ENCODE measurements at places on chromosomes 1 and 21. TPM values are rescaled to one million over a fixed set of nuclear protein-coding genes. Genes with fewer than 3 reads are reported as not detected.

LMOD1 gene
- polyA plus RNA-seq: 48.7 TPM

RPF1 gene
- polyA plus RNA-seq: 30.8 TPM

FDPS gene
- 115 TPM for polyA plus RNA-seq

PBX1 gene
- 57.3 TPM for polyA plus RNA-seq

KCNK1 gene
- polyA plus RNA-seq: 1.3 TPM

S100A2 gene
- 2.0 TPM for polyA plus RNA-seq

RNU1-3 gene
- polyA plus RNA-seq: not detected

TNFRSF8 gene
- polyA plus RNA-seq: 0.22 TPM

GRCh38 chr1:97488530-97488929 is 432.3 kb downstream of the DPYD start:
- DNase-seq: no peak

DNA sequence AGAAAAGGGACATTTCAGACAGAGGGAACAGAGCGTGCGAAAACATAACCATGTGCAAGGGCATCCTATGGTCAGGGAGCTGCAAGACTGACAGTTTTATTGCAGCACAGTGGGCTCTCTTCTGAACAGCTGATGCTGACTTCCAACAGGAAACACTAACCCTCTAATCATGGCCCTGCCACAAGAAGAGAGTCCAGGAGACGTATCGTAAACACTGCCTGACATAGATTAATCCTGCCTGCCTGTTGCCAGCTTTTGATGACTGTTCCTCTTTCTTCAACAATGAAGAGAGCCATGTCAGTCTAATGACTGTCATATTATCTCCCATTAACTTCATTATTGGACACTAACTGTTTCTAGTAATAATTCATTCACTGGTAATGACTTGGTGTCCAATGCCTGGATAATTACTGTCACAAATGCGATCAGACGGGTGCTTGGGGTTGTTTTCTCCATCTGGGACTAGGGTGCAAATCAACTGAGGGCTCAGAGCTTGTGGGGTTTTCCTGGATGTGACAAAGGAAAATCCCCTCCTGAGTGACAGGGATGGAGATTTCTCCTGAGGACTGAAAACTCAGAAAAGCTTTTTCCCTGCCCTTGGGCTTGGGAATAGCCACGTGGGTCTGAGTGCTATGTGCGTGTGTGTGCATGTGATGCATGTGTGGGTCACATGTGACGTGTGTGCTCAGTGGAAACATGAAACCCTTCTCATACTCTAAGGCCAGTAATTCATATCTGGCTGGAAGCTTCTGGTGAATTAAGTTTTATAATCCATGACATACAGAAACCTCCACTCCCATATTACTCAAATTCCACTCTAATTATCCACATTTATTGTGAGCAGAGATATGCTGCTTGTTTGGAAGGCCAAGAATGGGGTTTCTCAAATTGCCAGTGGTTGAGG is 144.0 kb upstream of the PLXNA2 start:
- no peak for DNase-seq

DNA sequence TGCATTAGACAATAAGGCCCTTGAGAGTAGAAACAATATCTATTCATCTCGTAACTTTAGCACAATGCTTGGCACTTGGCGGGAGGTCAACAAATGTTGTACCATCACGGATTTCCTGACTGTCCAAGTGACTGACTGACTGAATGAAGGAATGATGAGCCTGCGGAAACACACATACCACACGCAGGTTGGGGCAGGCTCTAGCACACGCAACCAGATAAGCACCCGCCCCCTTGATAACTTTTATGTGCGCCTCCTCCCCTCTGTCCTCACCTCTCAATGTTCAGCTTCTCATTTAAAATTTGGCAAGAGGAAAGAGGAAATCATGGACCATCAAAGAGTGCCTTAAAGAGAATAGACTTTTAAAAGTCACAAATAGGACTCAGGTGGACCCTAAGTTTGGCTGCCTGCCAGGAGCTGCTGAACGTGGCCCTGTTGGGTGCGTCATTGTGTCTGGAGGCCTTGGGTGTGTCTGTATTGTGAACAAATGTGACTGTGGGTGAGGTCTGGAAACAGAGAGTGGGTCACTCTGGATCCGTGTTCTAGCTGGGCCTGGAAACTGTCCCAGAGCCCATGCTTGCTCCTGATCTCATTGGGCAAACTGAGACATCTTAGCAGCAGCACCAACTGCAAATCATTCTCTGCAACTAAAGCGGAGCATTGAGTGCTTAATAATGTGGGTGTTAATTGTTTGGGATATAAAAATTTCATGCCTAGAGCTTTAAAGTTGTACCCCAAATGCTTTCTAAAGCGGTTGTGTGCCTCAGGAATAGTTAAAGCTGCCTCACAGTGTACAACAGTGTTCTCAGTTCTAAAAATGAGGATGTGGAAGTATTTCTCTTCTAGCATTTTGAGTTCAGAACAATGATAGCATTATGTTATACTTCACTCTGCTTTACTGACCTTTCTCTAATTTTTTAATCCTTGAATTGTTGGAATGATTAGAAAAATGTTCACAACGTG is 47.6 kb upstream of the ABCG1 start:
- no peak for DNase-seq

DNA sequence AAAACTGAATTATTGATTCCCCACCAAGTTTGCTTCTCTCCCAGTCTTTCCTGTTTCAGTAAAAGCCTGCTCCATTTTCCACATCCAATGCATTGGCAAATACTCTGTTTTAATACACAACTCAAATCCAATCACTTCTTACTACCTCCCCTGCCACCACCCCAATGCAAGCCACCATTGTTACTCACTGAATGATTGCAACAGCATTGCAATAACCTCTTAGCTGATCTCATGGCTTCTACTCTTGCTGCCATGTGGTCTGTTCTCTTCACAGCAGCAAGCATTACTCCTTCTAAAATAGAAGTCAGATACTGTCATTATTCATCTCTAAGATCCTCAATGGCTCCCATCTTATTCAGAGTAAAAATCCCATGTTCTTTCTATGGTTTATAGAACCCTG is 123.4 kb downstream of the ATP6V1G3 start:
- no peak for DNase-seq

GRCh38 chr1:18013216-18013615 is 94.4 kb upstream of the IGSF21 start:
- no peak for DNase-seq

- no peak for DNase-seq
Measured at GRCh38 chr21:38848187-38848609, 42.5 kb downstream of the ETS2 start.

GRCh38 chr1:236156512-236157208 is 14.3 kb downstream of the GPR137B start:
- DNase-seq: no peak

DNA sequence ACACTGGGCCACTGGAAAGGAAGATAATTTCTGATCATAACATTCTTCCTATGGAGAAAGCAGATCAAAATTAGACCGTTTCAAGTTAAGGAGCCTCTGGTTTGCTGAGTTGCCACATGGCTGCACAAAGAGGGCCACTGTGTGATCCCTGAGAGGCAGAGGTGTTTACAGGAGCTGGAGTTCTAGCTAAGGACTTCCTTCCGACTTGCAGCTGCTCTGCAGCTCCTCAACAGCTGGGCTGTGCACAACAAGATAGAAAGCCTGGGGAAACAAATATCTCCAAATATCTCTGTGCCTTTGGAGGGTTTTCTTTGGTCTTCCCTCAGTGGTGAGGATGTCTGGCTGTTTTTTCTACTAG is 26.8 kb downstream of the GADD45A start:
- no peak for DNase-seq

GRCh38 chr1:231241750-231242149 is 738 bp downstream of the GNPAT start:
- DNase-seq: no peak

- no peak for DNase-seq
Measured at GRCh38 chr1:29569971-29570634, 333.8 kb downstream of the PTPRU start.

- DNase-seq: no peak
Measured at GRCh38 chr1:235898126-235898525, 31.4 kb upstream of the LYST start.

GRCh38 chr1:48793863-48794262 is 17.2 kb upstream of the BEND5 start:
- DNase-seq: no peak

- no peak for DNase-seq
Measured at GRCh38 chr1:198763298-198763714, 124.5 kb downstream of the PTPRC start.

- no peak for DNase-seq
Measured at GRCh38 chr1:17061892-17062291, 8.1 kb upstream of the SDHB start.

DNA sequence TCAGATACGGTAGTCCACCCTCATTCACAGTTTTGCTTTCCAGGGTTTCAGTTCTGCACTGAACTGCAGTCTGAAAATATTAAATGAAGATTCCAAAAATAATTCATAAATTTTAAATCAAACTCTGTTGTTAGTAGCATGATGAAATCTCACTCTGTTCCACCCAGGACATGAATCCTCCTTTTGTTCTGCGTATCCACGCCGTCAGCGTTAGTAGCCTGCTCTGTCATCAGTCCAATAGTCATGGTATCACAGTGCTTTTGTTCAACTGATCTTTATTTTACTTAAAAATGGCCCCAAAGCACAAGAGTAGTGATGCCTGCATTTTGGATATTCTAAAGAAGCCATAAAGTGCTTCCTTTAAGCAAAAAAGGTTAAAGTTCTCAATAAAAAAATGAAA is 23.9 kb downstream of the CHD1L start:
- no peak for DNase-seq

GRCh38 chr1:41427916-41428737 is 56.4 kb downstream of the EDN2 start:
- no peak for DNase-seq

DNA sequence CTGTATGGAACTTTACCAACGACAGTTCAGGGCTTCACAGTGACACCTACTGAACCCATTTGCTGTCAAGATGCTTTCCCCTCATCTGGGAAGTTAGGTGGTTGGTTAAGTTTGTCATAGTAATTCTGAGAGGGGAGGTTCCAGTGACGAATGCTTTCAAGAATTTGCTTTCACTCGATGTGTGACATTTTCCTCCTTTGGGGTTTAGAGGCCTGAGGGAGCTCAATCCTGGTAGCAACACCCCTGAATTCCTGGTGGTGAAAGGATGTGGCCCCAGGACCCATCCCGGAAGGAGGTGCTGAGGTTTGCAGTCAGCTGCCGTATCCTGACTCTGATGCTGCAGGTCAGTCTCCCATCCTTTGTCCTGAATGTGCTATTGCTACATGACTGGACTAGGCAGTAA is 2.8 kb downstream of the PIGV start:
- no peak for DNase-seq

GRCh38 chr1:23619299-23620188 is 60.2 kb upstream of the ID3 start:
- DNase-seq: no peak

All from forelimb muscle (tissue), 1 donor.